ENCODE measurements at places on chromosomes 1 and 21. TPM values are rescaled to one million over a fixed set of nuclear protein-coding genes. Genes with fewer than 3 reads are reported as not detected.

UQCRH gene
- 183 TPM for polyA plus RNA-seq

VTCN1 gene
- not detected for polyA plus RNA-seq

- H3K4me1 ChIP-seq = no peaks in the 10 kb centered on the region
- H3K27ac ChIP-seq = no peak overlapping the region
- no peaks in the 10 kb centered on the region for H3K27me3 ChIP-seq
- no peaks in the 10 kb centered on the region for H3K36me3 ChIP-seq
- DNase-seq = no peak
- H3K4me3 ChIP-seq = no peak overlapping the region
Measured at GRCh38 chr1:212141404-212141803, 105.9 kb downstream of the DTL start.

DNA sequence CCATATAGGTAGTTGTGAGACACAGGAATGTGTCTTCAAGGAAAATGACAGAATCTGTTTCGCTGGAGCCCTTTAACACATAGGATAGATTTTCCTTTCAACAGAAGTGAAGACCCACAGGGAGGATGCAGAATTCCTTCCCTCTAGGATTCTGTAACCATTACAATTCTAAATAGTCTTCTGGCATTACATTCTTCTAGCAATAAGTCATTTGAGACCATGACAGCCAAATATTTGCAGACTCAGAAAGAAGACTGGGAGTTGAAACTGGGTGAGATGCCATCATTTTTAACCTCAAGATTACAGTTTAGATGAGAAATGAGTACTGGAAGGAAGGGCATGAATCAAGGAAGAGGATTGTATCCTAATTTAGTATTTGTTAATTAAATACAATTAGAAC, 61.6 kb downstream of the ZBTB18 start:
- no peaks in the 10 kb centered on the region for H3K27me3 ChIP-seq
- no peak overlapping the region for H3K27ac ChIP-seq
- no peak for DNase-seq
- no peak overlapping the region for H3K4me3 ChIP-seq
- H3K4me1 ChIP-seq = no peaks in the 10 kb centered on the region

DNA sequence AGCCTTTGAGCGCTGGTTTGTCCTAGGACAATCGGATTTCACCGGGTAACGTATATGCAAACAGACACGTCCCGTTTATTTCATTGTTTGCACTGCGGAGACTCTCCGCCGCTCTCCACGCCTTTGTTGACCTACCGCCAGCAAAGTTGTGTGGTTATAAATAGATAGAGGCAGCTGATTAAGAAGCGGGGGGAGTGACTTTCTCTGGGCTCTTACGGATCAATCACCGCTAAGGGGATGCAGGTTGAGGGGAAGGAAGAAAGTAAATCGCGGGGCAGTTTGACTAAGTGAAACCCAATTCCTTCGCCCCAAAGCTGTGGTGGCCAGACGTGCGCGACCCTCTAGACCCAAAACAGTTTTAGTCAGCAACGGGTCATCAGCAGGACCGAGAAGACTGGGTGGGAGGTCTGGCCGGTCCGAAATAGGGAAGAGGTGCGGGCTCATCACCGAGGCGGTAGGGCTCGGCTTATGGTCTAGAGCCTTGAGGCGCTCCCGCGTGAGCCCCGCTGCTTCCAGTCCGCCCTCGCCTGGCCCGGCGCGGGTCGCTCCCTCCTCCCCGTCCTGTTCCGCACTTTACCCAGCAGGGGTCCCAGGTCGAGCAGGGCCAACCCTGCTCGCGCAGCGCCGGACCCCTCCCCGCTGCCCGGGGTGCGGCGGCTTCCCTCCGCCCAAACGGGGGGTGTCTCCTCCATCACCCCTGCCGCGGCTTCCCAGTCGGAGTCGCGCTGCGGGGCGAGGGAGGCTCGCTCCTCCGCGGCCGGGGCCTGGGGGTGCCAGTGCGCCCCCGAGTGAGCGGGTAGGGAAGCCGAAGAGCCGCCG, 120.8 kb upstream of the RRP15 start:
- H3K4me3 ChIP-seq = peak overlapping the region; percentile 73
- DNase-seq = no peak
- no peaks in the 10 kb centered on the region for H3K36me3 ChIP-seq
- H3K27ac ChIP-seq = no peak overlapping the region
- H3K4me1 ChIP-seq = peaks cover 13% of the 10 kb centered on the region
- H3K27me3 ChIP-seq = peaks cover 60% of the 10 kb centered on the region

DNA sequence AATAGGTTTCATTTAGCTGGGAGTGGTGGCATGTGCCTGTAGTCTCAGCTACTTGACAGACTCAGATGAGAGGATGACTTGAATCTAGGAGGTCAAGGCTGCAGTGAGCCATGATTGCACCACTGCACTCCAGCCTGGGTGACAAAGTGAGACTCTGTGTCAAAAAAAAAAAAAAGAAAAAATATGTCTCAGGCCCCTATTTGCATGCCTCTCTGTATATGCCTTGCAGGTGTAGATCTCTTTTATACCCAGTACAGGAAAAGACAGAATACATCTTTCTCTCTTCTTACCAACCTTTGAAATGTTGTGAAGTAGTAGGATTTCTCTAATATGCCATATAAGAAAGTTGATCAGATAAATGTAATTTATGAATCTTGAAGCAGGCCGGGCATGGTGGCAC, 6.4 kb downstream of the CNR2 start:
- H3K36me3 ChIP-seq = no peaks in the 10 kb centered on the region
- H3K27ac ChIP-seq = no peak overlapping the region
- DNase-seq = no peak
- peaks cover 20% of the 10 kb centered on the region for H3K27me3 ChIP-seq

Measured in CD14-positive monocyte (primary cell).